Activated CD8-positive, alpha-beta T cell treated with anti-CD3 and anti-CD28 coated beads for 36 hours (primary cell): ENCODE measurements at places on chromosomes 11 and 22. TPM values are rescaled to one million over a fixed set of nuclear protein-coding genes. Genes with fewer than 3 reads are reported as not detected.

Gene PAX6
- total RNA-seq: not detected

Gene C11orf65
- total RNA-seq: 2.3 TPM

Gene TMEM225
- not detected for total RNA-seq

Gene RTN4R
- total RNA-seq: 3.7 TPM

Gene H19
- total RNA-seq: not detected

Gene YPEL4
- 0.43 TPM for total RNA-seq

Gene ZP1
- not detected for total RNA-seq
